Activated gamma-delta T cell treated with anti-CD3 and anti-CD28 coated beads, Interleukin-2, amount 50 U/mL, for 16 hours (primary cell): ENCODE measurements at places on chromosomes 6 and 20.

GRCh38 chr20:49758781-49759180, 45.1 kb upstream of the B4GALT5 start:
- DNase-seq = no peak

DNA sequence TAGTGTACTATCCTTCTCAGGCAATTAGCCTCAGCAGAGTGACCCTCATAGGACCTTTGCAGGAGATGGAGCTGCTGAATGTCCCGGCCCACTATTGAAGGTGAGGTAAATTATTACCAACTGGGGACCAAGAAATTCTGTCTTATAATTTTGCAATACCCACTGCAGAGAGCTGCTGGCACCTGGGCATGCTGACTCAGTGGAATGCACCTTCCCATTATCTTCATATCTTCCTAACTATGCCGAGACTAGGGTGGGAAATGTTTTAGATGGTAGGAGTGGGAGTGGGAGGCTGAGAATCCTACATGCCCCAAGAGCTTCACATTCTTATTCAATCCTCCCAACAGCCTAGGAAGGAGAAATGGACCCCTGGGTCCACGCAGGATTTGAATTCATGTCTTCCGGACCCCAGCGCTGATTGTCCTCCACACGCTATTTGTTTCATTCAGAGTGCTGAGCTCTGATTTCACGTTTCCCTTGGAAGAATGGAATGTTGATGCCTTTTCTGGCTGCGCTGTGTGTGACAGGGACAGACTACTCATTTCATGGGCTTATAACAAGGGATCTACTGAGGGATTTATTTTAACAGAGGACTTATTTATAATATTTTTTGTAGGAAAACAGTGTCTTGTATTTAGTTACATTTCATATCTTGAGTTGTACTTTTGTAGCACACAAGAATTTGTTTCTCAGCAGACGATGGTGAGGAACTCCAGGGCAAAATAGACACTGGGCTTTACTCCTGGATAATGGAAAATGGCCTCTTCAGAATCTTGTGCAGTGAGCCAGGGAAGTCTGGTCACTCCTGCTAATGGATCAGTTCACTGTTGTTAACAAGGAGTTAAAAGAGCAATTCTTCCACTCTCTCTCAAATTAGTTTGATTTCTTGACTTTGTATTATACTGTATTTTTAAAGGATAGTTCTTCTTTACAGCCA, 66.4 kb downstream of the FYN start:
- no peak for DNase-seq

DNA sequence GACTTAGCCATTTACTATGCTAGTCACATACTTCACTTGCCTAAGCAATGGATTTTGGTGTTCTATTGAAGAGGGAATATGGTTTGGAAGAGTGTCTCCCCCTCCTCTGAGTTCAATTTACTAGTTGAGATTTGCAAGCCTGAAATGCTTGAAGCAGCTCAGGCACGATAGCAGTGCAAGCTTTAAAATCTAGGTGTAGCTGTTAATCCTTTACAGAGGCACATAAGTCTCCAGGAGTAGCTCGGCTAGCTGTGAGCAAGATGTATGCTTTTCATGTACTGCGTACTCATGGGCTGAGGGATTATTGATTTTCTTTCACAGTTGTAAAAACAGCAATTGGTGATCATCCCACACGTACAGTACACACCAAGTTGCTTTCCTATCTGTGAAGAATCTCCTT, 726 bp downstream of the FLRT3 start:
- no peak for DNase-seq

DNA sequence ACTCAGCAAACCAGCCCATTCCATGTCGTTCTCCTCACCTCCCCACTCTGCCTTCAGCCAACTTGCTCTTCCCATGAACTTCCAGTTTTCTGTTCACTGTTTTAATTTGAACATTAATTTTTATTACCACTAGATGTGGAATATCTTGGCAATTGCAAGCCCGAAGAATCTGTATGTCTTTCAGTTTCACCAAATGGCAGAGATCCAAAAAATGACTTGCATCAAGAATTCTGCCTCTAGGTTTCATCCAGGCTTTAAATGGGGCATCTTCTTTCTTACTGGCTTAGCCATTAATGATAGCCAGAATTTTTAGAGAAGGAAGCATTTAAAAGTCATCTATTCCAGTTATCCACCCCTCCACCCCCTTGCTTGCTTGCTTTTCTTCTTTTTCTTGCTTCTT, 39.0 kb downstream of the CAP2 start:
- DNase-seq = no peak

- no peak for DNase-seq
Measured at GRCh38 chr20:53354314-53354713, 239.3 kb downstream of the ZNF217 start.

GRCh38 chr20:50065325-50065615, 47.7 kb downstream of the UBE2V1 start:
- DNase-seq = no peak

- no peak for DNase-seq
Measured at GRCh38 chr6:72182337-72183246, 296.2 kb downstream of the RIMS1 start.

DNA sequence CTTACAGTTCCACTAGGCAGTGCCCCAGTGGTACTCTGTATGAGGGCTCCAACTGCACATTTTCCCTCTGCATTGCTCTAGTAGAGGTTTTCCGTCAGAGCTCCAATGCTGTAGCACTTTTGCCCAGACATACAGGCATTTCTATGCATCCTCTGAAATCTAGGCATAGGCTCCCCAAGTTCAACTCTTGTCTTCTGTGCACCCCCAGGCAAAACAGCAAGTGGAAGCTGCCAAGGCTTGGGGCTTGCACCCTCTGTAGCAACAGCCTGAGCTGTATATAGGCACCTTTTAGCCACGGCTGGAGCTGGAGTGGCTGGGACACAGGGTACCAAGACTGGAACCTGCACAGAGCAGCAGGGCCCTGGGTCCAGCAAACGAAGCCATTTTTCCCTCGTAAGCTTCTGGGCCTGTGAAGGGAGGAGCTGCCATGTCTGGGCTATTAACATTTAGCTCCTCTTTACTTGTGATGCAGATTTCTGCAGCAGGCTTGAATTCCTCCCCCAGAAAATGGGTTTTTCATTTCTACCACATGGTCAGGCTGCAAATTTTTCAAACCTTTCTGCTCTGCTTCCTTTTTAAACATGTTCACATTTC, 596.2 kb upstream of the ADGRB3 start:
- DNase-seq = no peak

GRCh38 chr20:36307412-36308325, 1.5 kb downstream of the DLGAP4 start:
- no peak for DNase-seq

DNA sequence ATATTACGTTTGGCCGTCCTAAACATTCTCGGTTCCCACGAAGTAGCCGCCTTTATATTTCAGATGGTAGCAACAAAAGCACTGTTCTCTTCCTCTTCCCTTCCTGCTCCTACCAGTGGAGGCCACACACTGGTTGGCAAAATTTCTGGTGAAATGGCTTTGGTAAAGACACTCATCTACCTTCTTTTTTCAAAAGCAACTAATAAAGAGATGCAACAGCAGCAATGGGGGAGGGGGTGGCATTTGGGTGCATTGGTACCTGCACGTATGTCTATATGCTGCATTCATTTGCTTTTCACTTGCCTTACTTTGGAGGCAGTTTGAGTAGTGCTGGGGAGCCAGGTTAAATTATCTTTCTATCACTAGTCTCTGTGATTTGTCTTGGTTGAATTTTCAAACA, 6.0 kb downstream of the POU3F2 start:
- DNase-seq = no peak

GRCh38 chr6:7143476-7143974, 35.8 kb downstream of the RREB1 start:
- DNase-seq = no peak

DNA sequence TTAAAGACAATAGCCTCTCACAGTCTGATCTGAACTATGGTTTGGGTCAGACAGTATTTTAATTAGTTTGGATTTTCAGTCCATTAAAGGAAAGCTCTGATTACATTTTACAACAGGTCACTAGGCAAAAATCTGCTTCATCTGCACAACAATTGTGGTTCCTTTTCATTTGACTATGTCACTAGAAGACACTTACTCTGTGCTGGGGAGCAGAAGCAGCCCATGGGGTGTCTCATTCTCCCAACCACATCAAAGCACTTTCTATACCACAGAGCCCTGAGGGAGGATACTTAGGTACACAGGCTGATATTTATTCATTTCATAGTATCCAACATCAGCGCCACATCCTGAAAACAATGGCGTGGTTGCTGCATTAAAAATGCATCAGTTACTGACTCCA, 36.6 kb upstream of the HDAC2 start:
- DNase-seq = peak; percentile 11

GRCh38 chr6:143586557-143586956, 75.0 kb upstream of the FUCA2 start:
- no peak for DNase-seq

GRCh38 chr6:4885341-4885933, 109.2 kb downstream of the CDYL start:
- no peak for DNase-seq

GRCh38 chr6:90230548-90231215, 66.0 kb downstream of the BACH2 start:
- DNase-seq = no peak

DNA sequence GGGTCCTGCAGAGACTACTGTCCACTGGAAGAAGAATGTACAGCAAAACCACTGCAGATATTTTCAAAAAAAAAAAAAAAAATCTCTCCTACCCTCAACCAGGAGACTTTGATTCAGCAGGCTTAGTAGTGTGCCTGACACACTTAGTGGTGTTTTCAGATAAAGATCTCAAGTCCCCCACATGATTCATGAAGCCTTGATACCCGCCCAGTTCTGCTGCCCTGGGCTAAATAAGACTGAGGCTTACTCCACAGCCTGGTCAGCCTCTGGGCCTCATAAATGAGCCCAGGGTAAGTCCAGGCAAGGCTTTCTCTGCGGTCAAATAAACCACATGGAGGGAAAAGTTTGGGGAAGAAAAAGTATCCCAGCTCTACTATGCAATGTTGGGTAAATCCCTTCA, 222.1 kb upstream of the ARID1B start:
- no peak for DNase-seq

DNA sequence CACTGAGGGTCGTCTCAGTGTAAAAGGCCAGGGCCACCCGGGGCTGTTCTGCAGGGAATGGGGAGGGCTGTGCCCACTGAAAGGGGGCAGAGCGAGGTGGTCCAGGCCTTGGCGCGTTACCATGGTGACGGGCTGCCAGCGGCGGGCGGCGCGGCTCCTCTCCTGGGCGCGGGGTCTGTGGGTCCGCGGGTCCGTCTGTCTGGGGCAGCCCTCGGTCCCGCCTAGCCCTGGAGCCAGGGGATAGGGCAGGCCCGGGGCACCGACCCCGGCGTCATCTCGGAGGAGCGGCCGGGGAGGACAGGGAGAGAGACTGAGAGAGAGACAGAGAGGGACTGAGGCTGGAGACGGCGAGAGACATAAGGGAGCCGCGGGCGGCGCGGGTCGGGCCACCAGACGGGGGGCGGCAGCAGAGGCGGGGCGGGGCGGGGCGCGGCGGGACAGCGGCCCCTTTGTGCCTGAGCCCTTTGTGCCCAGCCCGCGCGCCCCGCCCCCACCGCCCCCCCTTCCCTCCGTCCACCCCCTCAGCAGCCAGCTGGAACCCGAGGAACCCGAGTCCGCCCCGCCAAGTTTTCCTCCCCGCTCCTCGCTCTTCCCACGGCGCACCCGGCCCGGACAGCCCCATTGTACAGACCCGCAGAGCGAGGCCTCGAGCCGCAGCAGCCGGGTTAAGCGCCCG, at the start of gene KIAA1755:
Gene KIAA1755, minus strand, starts transcription at position 358 of the 676 bp plus-strand sequence. Its CDS starts 235 bp downstream, at position 123.
- no peak for DNase-seq

GRCh38 chr6:25363427-25363826, 84.3 kb downstream of the CARMIL1 start:
- no peak for DNase-seq

DNA sequence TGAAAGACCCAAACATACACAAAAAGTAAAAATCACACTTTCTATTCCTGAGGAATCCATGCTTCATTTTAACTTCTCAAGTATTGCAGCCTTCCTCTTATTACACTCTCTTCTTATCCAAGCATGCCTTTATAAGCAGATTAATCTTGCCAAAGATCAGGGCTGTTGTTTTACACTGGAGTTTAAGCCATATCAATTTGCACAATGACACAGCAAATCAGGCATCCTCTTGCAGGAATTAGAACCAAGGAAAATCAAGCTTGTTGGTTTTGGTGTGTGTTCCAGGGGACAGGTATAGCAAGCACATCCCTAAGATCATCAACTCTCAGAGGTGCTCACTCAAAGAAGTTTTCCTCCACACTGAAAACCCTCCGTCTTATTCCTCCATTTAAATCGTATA, 69.5 kb downstream of the CYP39A1 start:
- no peak for DNase-seq

DNA sequence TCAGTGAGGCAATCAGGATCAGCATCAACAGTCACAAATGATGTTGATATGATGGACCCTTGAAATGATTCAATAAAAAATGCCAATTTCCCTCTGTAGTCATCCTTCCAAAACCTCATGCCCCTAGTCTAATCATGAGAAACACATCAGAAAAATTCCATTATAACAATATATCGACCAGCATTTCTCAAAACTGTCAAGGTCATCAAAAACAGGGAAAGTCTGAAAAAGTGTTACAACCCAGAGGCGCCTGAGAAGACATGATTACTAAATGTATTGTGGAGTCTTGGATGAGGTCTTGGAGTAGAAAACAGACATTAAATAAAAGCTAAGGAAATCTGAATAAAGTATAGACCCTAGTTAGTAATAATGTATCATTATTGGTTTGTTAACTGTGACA, 133.8 kb downstream of the SLC35B3 start:
- no peak for DNase-seq

GRCh38 chr20:32970115-32970972, 33.9 kb downstream of the SUN5 start:
- DNase-seq = no peak

DNA sequence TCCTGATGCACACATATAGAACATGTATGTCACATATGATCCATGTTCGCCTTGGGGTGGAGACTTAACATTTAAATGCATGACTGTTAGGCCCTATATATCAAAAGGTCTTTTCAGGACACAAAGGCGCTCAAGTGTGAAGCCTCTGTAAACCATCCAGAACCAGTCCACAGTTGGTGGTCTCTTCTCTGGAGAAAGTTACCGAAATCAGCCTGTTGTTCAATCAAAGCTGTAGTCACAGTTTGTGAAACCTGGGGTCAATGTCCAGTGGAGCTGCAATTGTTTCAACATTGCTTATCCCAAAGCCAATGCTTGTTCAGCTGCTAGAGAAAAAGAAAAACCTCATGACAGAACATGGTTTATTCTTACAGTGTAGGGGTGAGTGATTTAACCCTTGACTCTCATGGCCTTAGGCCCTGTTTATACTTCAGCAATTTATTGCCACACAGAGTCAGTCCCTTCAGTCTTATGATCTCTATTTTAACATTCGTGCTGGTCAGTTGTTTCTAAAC, 193.6 kb upstream of the CST7 start:
- no peak for DNase-seq
